ENCODE measurements at places on chromosomes 3 and 15. TPM values are rescaled to one million over a fixed set of nuclear protein-coding genes. Genes with fewer than 3 reads are reported as not detected.

Gene MESP2
- total RNA-seq, result 0.15 TPM

Gene PPP1R2
- 11.8 TPM for total RNA-seq

Gene IL12A
- not detected for total RNA-seq

Gene ALS2CL
- 24.2 TPM for total RNA-seq

Gene C2CD4A
- total RNA-seq, result 0.50 TPM

Gene GPR160
- total RNA-seq, result 0.96 TPM

Gene GCSAM
- total RNA-seq, result 0.18 TPM

Gene MUC20
- total RNA-seq, result 29.6 TPM

Gene MED12L
- total RNA-seq, result 0.15 TPM

Gene PAK6
- total RNA-seq, result not detected

Gene ARGFX
- total RNA-seq, result not detected

Gene RPLP1
- 577 TPM for total RNA-seq

Gene SLC9C1
- not detected for total RNA-seq

Gene ANKUB1
- not detected for total RNA-seq

Gene ITGA11
- total RNA-seq, result 0.88 TPM

Gene LINGO1
- 0.86 TPM for total RNA-seq

Gene ZNF609
- 16.3 TPM for total RNA-seq

Gene CFAP91
- total RNA-seq, result 0.55 TPM

Gene LYZL4
- total RNA-seq, result not detected

Gene ZNF502
- total RNA-seq, result 1.8 TPM

Gene SCAANT1
- total RNA-seq, result not detected

Gene IMPG2
- 0.03 TPM for total RNA-seq

Gene SERPINI1
- total RNA-seq, result 0.86 TPM

Gene PLCB2
- total RNA-seq, result 8.7 TPM

Gene PLA2G4E
- total RNA-seq, result not detected

Gene LMAN1L
- total RNA-seq, result not detected

Gene SH2D7
- not detected for total RNA-seq

Gene GOLGA8Q
- 0.53 TPM for total RNA-seq

Gene STARD5
- 17.8 TPM for total RNA-seq

Gene DNAH12
- total RNA-seq, result 0.20 TPM

Gene CRTAP
- total RNA-seq, result 42.0 TPM

Gene ATP13A5
- total RNA-seq, result not detected

Gene ZPLD1
- total RNA-seq, result not detected

Gene MYLK
- total RNA-seq, result 144 TPM

Gene PLA2G4D
- total RNA-seq, result not detected
